ENCODE measurements at places on chromosomes 3 and 15.

GRCh38 chr3:27312044-27312668, 57.0 kb downstream of the NEK10 start:
- DNase-seq, result no peak

DNA sequence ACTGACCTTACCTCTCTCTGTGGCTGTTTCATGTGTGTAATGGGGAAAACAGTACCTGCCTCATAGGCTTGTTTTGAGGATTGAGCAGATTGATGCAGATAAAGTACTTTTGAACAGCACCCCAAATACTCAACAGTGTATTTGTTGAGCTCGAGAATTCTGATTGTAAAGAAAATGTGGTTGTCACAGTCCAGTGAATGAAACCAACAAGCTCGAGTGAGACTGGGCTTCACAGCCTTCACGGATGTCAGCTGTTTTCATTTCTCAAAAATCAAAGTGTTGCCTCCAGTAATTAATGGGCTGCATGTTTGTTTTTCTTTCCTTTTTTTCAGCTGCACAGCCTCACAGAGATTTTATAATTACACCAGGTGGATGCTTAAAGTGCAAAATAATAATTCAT, 43.7 kb downstream of the PARP15 start:
- DNase-seq, result no peak

DNA sequence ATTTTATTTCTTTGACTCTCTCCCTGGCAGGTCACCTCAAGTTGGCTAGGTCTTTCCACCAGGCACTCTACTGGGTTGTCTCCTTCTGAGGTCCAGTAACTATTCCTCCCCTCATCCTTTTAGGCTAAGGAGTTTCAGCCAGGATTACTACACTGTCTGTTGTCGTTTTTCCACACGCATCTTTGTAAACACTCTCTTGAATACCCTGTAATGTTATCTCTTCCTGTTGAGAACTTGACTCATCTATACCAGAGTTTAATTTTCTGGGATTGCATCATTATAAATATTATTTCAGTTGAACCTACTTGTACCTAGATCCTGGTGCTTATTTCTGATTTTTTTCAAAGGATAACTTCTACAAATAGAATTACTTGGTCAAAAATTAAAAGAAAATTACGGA, 138.3 kb downstream of the SQOR start:
- no peak for DNase-seq

- no peak for DNase-seq
These were observed 12.3 kb upstream of the MB21D2 start for GRCh38 chr3:192929755-192930547.

DNA sequence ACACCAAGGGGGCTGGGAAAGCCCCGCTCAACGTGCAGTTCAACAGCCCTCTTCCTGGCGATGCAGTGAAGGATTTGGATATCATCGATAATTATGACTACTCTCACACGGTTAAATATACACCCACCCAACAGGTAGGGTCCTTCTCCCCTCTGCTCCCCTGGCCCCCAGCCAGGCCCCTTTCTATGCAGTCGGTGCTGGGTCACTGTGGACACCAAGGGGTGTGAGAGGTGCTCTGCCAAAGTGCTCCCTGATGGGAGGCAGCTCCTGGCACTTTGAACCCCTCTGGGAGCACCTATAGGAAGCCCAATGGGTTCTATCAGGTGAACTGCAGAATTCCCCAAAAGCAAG, 98.6 kb downstream of the DNASE1L3 start:
- no peak for DNase-seq

- no peak for DNase-seq
These were observed 730.3 kb downstream of the ZNF385D start for GRCh38 chr3:21020681-21021080.
